ENCODE measurements at places on chromosomes 1 and 21.

- no peak for DNase-seq
These were observed 217.0 kb downstream of the DNAH14 start for GRCh38 chr1:225146478-225146877.

GRCh38 chr1:101216623-101217022 lies 20.2 kb upstream of the S1PR1 start:
- DNase-seq, result no peak

- DNase-seq, result no peak
These were observed 1.1 kb downstream of the ZBTB18 start for GRCh38 chr1:244052016-244052727.

DNA sequence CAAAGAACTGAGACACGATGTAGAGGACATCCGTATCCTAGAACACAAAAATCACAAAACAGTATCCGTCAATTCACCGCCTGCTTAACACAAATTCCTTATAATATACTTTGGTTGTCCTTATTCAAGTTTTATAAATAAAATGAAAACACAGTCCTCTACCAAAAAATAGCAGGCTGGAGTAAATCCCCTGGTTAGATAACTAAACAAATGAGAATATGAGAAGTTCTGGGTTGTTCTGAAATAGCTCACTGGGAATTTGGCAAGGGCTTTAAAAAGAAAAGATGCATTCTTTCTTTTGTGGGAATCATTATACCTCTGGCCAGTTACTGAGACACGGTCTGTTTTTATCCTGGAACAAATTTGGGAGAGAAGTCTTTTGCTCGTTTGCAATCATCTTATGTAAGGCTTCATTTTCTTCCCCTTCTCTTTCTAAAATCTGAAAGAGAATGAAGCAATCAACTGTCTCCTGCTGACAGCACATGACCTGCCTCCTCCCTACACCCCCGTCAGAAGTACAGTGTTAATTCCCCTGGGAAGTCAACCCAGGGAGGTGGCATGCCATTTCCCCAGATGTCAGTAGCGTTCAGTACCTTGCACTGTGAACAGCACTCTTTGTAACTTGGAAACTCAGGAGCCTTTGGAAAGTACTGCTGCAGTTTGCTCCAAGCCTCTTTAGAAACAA lies 37.1 kb upstream of the RAP1GAP start:
- DNase-seq, result no peak

DNA sequence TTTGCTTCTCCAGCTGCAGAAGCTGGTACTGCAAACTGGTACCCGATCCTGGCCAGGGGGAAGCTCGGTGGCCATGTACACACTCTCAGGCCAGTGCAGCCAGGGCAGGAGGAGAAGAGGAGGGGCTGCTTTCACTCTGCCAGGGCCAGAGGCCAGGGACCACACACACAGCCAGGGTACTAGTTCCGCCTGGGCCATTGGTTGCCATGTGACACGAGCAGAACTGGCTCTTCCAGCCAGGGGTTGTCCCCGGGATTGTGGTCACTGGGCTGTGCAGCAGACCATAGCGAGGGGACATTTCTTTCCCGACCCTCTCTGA lies 3.7 kb upstream of the SHISAL2A start:
- DNase-seq, result no peak

DNA sequence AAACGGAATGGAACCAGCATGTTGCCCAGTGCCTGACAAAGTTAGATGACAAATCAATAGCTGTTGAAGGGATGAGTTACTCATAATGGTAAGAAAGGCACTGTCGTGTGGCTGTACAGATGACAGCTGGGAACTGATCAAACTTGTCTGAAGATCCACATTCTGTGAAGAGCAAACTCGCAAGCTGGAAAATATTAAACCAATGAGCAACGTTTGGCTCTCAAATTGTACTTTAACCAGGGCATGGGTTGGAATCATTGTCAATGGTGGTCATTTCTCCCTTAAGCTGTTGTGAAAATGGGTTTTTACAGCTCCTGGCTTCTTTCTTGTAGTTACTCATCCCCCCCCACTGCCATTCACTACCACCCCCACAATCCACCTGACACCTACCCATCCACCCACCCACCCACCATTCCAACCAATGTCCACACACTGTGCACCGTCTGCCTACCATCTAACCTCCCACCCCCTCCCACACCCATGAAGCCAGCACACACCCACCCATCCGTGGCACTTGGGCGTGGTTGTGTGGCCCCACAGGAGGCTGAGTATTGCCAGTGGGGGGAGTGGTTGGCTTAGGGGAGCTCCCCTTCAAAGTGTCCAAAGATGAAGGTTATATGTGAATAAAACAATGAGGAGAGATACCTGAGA lies 46.7 kb downstream of the CLDN14 start:
- DNase-seq, result no peak

DNA sequence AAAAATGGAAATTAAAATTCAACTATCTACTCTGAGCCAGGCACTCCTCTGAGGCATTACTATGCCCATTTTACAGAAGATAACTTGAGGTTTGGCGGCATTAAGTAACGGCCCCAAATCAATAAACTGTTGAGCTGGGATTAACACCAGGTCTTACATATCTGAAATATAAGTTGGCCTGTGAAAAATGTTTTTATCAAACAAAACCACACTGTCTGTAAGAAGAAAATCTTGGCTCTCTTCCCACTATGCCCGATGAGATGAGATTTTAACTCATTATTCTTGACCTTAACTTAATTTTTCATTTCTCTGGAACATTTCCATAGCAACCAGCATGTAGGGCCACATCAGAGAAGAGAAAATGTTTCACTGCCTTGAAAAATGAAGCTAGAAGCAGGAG lies 21.8 kb downstream of the RC3H1 start:
- DNase-seq, result no peak

DNA sequence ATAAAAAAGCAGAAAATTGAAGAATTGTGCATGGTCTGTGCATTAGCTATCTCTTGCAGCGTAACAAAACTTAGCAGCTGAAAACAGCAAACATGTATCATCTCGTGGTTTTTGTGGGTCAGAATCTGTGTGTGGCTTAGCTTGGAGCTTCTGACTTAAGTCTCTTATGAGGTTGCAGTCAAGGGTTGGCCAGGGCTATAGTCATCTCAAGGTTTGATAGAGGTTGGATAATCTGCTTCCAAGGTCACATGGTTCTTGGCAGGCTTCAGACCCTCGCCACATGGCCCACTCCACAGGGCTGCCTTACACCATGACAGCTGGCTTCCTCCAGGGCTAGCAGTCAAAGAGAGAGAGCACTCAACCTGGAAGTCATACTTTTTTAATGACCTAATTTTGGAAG lies 35.9 kb downstream of the CNST start:
- DNase-seq, result no peak

DNA sequence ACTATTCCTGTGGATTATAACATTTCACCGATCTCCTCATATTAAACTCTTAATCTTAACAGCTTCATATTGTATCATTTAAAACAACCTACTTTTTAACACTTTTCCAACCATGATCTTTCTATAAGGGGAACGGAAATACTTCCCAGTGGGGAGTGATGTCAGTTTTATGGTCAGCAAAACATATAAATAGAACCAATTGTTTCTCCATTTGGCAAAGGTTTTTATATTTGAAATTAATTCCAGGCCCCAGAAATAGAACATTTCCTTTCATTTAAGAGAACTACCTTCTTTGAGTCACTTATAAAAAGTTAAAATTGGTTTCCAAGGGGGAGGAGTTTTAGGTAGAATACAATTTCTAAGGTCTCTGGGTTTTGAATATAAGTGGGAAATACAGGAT lies 189.6 kb downstream of the TGFBR3 start:
- DNase-seq, result no peak

DNA sequence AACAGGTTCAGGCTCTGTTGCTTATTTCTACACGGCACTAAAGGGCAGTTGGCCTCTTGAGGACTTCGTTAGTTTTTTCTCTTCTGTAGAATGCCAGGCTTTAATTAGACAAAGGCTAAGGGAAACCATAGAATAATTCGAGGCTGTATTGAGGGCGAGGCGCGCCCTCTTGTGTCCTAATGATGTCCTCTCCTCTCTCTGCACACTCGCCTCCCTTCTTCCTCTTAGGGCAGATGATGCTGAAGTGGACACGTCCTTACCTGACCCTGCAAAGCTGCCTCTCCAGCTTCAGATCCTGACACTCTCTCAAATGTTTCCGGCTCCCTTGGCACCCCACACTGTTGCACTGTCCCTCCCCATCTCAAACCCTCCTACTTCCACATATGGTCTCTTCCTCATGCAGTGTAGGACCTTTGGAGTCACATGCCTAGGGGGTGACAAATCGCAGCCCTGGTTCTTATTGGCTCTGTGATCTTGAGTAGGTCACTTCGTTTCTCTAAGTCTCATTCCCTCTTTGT lies 1.9 kb upstream of the ZSCAN20 start:
- DNase-seq, result peak; percentile 10

DNA sequence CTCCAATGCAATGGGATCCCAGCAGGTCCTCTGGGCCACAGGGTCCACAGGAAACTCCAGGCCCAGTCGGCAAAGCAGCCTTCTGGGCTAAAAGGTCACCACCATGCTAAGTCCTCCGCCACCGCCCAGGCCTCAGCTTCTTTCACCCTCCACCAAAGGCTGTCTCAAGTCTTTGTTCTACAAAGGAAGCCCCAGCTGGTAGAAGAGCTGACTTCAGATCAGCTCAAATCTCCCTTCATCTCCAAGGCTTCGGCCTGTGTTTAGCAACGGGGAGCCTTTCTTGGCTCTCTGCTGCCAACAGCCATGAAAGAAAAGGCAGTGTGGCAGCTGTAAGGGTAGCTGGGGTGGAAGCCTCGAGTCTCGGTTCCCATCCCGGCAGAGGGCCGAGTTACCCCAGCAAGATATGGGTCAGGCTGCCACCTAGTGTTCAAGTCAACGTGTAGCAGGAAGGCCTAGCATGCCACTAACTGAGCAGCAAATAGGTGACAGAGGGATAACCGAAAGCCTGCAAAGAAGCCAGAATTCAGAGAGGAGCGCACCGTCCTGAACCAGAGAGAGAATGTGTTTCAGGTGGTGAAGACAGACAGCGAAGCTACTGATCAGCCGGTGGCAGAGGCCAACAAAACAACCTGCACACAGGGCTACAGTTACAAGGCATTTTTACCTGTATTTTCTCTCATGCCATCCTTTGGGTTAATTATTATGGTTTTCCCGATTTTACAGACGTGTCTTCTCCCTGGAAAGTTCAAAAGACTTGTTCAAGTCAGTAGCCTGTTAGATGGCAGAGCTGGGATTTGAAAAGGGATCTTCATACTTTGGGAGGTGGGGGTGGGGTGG lies 26.8 kb upstream of the CRNN start:
- DNase-seq, result peak; percentile 31

DNA sequence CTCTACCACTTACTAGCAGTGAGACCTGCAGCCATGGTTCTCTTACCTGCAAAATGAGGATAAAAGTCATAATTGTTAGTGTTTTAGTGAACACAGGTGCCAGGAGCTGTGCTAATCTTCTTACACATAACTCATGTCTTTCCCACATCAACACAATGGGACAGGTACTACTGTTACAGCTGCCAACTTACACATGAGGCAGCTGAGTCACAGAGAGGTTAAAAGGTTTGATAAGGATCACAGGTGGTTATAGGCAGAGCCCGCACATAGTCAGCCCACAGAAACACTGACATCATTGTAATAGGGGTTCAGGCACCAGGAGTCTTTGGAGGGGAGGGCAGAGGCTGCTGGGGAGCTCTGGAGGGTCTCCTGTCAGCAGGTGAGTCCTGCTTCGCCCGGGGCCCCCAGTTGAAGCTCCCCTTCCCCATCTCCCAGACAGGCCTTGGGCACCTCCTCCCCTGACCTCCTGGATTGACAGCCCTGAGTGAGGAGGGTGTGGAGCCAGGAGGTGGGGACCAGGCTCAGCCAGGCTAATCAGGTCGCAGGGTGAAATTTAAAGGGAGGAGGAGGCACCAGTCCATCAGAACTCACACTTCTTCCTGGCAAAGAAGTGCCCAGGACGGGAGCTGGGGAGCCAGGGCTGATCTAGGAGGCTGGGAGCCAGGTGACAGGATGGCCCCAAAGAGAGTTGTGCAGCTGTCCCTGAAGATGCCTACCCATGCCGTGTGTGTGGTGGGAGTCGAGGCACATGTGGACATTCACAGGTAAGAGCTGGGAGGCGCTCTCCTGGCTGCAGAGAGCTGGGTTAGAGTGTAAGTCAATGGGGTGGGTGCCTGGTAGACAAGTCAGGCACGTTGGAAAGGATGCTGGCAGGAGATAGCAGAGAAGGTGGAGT lies at the start of gene PADI1:
TSS of gene PADI1 (plus strand) at position 583 of the 895 bp plus-strand sequence. CDS start at position 673, 90 bp downstream.
- no peak for DNase-seq

DNA sequence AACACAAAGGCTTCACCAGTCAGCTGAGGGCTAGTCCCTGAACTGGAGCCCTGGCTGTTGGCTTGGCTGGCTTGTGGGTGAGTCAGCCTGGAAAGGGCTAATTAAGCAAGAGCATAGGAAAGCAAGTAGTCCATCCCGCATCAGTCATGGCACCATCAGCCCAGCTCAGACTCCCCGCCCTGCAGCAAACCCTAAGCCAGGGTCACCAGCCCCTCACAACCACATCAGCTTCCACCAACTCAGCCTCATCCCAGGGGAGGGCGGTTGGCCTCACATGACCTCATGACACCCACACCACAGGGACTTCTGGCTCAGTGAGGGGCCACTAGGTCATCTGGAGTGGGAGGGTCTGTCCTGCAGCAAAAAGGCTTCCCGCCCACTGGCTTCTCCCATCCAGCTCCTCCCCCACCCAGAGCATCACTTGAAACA lies 7.0 kb upstream of the SPATC1L start:
- DNase-seq, result no peak

DNA sequence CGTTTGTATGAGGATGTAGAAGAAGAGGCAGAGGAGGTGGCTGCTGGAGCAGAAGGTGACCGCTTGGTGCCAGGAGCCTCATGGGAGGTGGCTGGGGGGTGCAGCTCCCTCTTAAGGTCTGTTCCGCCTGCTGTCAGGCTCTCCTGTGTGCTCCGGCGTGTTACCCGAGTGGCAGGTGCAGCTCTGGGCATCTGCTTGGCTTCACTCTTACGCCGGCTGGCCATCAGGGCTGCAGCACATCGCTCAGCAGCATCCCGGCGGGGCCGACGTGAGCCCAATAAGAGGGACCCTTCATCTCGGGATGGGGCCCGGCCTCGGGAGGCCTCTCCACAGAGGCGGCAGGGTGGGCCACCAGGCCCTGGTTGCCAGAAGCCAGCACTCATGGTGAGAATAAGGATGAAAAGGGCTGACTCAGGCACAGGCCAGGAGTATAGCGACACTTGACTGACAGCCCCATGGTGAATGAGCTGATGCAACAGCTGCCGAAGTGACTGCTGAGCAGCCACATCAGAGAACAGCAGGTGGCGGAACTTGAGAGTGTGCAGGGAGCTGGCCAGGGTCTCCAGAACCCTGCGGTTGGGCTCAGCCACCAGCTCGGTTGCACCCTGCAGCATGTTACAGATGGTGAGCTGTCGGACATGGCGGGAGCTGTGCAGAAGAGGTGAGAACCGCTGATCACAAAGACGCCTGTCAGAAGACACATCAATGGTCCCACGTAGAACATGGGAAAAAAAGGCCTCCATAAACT lies 17.5 kb downstream of the LRRC41 start:
- no peak for DNase-seq

DNA sequence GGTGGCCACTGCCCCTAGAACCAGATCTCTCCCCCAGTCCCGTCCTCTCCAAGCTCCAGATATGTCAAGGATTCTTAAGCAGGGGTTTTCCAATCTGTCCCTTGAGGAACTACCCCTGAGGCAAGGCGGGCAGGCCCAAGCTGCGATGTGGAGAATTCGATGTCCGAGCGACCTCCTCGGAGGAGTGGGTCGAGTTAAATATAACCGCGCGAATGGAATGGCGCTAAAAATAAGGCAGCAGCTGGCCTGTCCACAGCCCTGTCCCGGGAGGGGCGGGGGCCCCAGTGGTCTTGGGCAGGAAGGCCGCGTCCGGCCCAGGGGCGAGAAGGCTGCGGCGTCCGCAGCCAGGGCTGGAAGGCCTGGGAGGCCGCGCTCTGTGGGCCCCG lies 5.8 kb upstream of the FOXD3 start:
- no peak for DNase-seq

Measured in stimulated activated CD8-positive, alpha-beta memory T cell treated with anti-CD3 and anti-CD28 coated beads, Interleukin-7, amount 100 ng/mL, for 24 hours (primary cell).